Activated CD4-positive, alpha-beta T cell treated with anti-CD3 and anti-CD28 coated beads for 36 hours (primary cell): ENCODE measurements at places on chromosomes 1 and 21. TPM values are rescaled to one million over a fixed set of nuclear protein-coding genes. Genes with fewer than 3 reads are reported as not detected.

The WDR64 gene
- total RNA-seq = not detected

DNA sequence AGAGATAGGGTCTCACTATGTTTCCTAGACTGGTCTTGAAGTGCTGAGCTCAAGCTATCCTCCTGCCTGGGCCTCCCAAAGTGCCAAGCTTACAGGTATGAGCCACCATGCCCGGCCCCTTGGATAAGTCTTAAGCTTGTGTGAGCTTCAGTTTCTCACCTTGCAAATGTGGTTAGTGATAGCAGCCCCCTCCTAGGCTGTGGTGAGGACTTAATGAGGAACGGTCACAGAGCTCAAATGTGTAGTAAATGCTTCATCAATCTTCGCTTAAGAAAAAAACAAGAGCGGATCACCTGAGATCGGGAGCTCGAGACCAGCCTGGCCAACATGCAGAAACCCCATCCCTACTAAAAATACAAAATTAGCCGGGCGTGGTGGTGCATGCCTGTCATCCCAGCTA is 3.0 kb downstream of the CNR2 start:
- no peak for DNase-seq

The GLRX2 gene
- total RNA-seq = 29.8 TPM

The SPRR2B gene
- not detected for total RNA-seq

- no peak for DNase-seq
Measured at GRCh38 chr1:151606857-151607256, 5.0 kb upstream of the SNX27 start.

DNA sequence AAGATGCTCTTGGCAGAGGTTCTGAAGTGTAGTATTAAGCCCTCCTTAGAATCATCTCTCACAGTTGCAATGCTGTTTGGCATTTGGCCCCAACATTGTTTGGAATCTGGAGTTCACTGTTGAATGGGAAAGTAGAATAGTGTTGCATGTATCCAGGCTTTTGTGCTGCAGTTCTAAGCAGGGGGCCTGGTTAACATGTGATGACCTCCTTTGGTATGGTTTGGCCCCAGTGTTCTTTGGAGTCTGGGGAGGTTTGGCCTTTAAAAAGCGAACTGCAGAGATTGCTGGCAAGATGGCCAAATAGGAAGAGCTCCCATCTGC is 61.8 kb upstream of the PLD5 start:
- no peak for DNase-seq

DNA sequence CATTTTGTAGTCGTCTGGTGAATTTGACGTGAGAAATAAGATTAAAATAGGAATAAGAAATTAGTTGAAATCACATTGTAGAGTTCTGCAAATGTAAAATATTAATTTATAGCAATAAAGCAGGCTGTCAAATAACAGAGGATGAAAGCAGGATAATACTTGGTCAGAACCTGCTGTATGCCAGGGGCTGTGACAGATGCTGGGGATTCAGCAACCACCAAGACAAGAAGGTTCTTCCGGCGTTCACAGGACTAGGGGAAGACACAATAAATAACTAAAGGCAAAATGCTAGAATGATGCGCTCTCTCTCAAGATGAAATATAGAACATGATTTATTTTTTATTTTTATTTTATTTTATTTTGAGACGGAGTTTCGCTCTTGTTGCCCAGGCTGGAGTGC is 6.8 kb upstream of the PARK7 start:
- peak; percentile 17 for DNase-seq

DNA sequence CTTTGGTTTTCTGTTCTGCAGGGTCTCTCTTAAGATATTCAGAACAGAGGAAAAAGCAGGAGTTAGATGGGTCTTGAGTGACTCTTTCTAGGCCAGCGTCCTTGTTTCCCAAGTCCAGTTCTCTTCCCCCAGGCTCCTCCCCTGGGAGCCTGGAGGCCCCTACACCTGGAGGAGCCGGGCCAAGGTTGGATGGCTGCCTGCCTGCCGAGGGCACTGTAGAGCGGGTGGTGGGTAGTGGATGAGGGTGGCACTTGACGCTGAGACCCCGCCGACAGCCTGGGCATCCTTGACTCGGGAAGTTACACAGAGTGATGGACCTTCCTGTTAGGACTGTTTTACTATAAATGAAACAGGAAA is 17.4 kb upstream of the KANK4 start:
- no peak for DNase-seq

The ZNF695 gene
- total RNA-seq = 0.81 TPM

DNA sequence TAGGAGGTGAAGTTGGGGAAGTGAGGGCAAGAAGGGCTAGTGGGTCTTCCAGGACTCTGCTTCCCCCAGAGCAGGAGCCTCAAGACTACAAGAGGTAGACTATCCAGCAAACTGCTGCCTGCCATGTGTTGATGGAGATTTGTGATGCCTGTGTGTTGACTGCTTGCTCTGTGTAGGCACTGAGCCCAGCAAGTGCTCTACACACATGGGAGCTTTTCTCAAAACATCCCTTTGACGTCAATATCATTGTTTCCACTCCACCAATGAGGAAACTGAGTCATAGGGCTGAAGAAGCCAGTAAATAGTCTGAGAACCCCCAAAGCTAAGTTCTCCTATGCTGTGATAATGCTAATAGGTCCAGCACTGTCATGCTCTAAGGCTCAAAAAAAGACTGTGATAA is 207.2 kb upstream of the NFIA start:
- no peak for DNase-seq

DNA sequence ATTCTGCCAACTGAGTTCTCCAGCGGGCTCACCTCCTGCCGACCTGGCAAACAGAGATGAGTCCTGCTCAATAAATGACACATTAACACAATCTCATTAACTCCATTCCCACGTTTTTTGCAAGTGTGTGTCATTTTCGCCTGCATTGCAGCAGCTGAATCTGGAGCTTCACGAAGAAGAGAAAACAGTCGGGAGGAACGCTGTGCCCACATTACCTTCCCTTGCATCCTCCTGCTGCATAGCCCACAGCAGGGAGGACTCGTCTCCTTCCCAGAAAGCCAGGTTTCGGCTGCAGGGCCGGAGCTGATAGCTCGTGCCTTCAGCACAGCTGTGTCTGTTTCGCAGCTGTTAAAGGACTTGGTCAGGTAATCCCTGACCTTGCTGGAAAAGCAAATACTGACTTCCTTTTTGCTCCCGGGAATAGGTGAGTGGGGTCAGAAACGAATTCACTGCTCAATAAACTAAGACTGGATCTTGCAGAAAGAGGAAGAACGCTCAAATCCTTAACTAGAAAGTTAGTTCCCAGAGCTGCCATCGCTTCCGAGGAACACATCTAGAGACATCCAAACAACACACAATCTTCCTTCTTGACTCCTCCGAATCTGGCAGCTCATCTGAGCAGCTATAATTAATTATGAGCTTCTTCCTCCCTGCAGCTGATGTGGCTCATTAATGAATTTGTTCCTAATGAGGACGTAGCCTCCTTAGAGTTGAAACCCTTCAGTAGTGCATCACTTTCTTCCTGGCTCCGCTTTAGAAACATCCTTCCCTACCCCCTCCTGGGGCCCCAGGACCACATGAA is 33.0 kb downstream of the KANK4 start:
- no peak for DNase-seq

The SRSF11 gene
- total RNA-seq = 266 TPM

DNA sequence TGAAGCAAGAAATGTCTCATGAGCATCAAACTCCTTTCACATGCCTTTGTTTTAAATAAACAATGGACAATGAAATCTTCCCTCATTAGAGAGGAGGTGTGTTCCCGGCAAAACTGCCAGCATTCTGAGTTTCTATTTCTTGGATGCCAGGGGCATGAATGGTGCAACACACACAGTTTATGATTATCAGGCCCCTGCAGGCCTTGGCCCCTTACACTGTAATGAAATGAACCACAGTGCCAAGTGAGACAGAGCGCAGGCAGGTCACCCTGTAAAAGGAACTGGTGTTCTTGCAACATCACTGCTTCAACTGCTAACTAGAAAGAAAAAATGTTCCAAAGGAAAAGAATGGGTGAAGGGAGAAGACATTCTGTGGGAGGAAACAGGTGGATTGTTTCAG is 3.8 kb upstream of the PIGC start:
- DNase-seq = no peak

DNA sequence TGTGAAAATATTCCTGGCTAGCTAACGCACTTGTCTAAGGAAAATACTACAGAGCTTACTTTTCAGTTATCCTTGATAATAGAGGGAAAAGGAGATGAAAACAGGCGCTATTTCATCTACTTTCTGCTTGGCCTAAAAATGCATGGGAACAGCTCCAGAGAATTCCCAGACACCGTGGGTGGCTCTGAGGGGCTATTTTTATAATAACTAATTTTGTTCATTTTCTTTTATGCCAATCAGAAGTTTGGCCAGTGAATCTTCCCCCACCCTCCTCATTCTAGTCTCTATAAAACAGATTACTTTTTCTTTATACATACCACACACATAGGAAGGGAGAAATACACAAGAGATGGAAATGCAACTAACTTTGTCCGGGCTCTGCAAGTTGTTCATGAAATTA is 322.9 kb downstream of the SETD4 start:
- DNase-seq = no peak

DNA sequence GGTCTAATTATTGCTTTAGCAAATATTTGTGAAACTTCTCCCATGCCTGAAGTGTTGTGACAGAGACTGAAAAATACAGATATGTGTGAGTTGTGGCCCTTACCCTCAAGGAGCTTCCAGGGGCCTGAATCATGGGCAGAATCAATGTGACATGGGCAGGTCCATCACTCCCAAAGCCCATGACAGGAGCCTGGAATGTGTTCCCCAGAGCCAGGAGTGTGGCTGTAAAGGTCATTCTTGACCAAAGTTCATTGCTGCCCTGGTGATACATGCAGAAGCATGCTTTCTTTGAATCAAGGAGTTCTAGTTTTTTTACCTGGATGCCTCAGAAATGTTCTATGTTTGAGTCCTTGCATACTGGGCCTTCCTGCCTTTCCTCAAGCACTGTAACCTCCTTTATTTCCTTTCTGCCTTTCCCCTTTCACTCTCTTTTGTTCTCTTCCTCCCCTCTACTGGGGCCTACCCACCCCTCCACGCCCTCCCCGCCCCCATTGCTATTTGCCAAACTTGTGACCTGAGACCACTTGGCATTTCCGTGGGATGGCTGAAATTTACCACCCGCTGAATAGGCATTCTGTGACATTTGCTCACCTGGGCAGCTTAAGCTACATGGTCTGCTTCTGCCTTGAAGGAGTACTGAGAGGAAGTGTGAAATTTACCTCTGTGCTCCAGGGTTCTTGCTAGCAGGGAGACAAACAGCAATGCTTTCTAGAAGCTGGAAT is 19.7 kb downstream of the PBX1 start:
- no peak for DNase-seq

DNA sequence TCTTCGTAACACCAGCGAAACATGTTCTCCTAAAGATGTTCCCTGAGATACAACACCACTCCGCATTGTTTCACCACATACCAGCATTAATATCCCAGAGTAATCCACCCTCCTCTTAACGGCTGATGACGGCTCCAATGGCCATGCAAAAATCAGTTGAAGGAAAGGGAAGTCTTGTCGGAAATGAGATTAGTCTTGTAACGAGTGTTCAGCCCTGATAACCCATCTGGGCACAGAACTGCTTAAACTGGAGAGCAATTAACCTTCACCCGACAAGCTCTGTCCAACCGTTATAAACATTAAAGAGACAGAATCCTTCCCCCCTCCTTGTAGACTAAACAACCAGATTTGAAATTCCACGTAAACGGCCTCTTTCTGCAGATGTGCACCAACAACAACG is 21.9 kb downstream of the ERG start:
- DNase-seq = no peak

GRCh38 chr1:232238009-232238408 is 391.9 kb downstream of the SIPA1L2 start:
- DNase-seq = no peak

GRCh38 chr1:92743221-92743620 is 41.7 kb downstream of the EVI5 start:
- no peak for DNase-seq

The TCHHL1 gene
- not detected for total RNA-seq

The LIPI gene
- total RNA-seq = not detected

DNA sequence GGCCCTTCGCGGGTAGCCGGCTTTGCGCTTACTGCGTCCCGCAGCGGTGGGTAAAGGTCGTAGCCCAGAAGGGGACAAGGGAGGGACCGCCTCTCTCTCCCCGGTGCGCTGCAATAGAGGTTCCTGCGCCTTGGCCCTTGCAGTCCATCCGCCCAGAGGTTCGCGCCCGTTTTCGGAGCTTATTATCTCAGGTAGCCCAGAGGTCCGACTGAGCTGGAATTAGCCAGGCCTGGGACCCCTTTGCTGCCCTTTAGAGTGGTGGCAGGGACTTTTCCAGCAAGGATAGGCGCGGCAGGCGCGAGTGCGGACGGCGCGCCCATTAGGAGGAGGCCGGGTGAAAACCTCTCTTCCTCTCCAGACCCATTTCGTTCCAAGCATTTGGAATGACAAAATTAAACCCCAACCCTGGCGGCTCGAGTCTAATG is 5.0 kb downstream of the LHX4 start:
- DNase-seq = peak; percentile 14

The G0S2 gene
- 22.8 TPM for total RNA-seq

- DNase-seq = no peak
Measured at GRCh38 chr1:112938210-112938609, 17.8 kb downstream of the SLC16A1 start.

- DNase-seq = no peak
Measured at GRCh38 chr21:44551340-44551961, at the start of gene KRTAP10-2. Gene KRTAP10-2 (minus strand): TSS chr21:44551505. CDS start chr21:44551458, 47 bp downstream.

- no peak for DNase-seq
Measured at GRCh38 chr1:29539971-29540370, 303.6 kb downstream of the PTPRU start.

The LCE2A gene
- total RNA-seq = not detected

DNA sequence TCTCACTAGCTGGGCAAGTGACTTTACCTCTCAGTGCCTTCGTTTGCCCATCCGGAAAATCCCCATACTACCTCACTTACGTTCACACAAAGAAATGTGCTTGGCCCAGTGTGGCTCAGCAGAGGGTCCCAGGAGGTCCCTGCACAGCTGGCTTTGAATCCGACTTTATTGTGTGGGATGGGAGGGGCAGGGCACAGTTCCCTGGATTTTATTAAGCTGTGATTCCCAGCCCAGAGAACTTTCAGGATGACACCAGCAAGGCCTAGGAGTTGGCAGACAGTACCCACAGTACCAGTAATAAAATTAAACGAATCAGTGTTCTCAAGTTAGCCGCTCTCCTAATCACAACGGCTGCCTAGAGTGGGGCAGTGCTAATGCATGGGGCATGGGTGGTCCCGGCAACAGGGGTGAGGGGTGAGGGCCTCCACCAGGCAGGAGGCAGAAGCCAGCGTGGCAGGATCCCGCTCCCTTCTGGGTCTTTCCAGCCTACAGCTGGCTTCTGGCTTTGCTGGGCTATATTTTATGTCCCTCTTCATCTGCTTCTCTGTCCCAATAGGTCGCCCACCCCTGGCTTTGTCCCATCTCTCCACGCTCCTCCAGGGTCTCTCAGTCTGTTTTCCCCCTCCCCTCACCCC is 74.9 kb downstream of the VWA5B1 start:
- no peak for DNase-seq

GRCh38 chr1:220788900-220789299 is 2.2 kb downstream of the MTARC1 start:
- DNase-seq = no peak
